Stimulated activated CD4-positive, alpha-beta T cell treated with anti-CD3 and anti-CD28 coated beads, Interleukin-1b, Interleukin-23, amount 100 ng/mL, for 1 hour (primary cell): ENCODE measurements at places on chromosomes 7 and 10.

DNA sequence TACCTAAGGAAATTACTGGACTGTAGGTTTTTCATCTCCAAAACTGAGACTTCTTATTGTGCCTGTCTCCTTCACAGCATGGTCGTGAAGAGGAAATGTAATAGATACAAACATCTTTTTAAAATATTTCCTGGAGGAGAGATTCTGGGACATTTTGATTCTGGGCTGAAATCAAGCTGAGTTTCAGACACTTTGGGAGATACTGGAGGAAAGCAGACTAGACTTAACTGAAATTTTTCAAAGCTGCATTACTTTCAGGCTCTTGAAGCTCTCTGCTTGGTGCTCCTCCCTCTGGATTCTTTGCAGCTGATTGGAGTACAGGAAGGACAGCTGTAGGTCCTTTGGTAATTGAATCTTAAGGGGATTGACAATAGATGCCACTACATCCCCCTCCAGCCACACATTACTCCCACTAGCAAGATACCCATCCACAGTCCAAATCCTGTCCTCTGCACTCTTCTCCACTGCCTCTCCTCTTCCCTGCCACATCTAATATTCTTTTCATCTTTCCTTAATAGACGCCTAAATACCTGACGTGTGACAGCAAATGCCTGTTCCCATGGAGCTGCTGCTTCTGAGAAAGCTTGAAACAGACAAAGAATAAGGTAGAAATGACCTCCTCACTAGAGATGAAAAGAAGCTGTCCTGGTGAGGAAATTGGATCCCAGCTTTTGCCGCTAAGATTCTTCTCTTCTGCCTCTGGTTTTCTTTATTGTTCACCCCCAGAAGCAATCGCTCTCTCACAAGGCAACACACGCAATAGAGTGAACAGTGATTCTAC is 111.5 kb upstream of the PHYHIPL start:
- no peak for DNase-seq

- no peak for DNase-seq
Measured at GRCh38 chr10:59265141-59265540, 88.7 kb downstream of the PHYHIPL start.

- no peak for DNase-seq
Measured at GRCh38 chr7:74256491-74257408, 2.6 kb upstream of the RFC2 start.

DNA sequence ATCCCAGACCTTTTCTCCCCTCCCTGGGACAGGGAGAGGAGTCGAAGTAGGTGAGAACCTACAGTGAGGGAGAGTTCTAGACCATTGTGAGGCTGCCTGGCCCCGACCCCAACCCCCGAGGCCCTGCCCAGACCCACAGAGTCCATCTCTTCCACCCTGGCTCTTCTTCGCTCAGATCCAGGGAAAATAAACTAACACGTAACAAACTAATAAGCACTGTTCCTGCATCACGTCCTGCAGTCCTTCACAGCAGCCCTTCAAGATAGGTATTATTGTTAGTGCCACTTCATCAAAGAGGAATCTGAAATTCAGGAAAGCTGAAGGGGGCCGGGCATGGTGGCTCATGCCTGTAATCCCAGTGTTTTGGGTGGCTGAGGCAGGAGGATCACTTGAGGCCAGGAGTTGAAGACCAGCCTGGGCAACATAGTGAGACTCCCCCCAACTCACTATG is at the start of gene SPACDR:
TSS of gene SPACDR (minus strand) at position 51 of the 451 bp plus-strand sequence. CDS start 235 bp downstream, outside the sequence.
- DNase-seq: no peak

GRCh38 chr10:75042292-75042974 is 69.0 kb upstream of the SAMD8 start:
- no peak for DNase-seq

GRCh38 chr7:77328669-77329068 is 87.5 kb downstream of the GSAP start:
- no peak for DNase-seq

DNA sequence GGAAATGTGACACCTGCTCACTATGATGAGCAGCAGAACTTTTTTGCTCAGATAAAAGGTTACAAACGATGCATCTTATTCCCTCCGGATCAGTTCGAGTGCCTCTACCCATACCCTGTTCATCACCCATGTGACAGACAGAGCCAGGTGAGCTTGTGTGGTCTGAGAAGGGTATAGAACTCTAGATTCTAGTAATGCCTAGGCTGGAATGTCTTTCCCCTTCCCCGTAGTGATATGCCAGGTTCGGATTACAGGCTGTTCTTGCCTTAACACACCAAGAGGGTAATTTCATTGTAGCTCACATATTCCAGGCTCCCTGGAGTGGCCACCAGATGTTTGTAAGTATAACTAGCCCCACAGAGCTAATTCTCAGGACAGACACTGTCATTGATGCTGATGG is 9.2 kb downstream of the HIF1AN start:
- no peak for DNase-seq

GRCh38 chr10:90363799-90364483 is 493.9 kb downstream of the HTR7 start:
- no peak for DNase-seq

DNA sequence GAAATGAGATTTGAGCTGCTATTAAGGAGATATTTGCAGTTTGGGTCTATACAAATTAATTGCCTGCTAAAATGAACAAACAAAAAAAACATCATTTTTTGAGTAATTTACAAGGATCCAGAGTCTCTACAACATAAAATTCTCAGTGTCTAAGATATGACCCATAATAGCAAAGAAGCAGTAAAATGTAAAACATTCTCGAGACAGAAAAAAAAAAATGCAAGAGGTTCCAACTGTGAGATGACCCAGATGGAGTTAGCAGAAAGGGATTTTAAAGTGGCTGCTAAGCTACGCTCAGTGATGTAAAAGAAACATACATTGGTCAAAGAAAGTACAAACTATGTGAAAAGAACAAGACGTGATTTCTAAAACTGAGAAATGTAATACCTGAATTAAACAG is 471.0 kb downstream of the SH2D4B start:
- DNase-seq: no peak

- DNase-seq: no peak
Measured at GRCh38 chr7:94250124-94250523, 144.6 kb upstream of the COL1A2 start.

- no peak for DNase-seq
Measured at GRCh38 chr10:88922041-88922440, 30.5 kb downstream of the ACTA2 start.

DNA sequence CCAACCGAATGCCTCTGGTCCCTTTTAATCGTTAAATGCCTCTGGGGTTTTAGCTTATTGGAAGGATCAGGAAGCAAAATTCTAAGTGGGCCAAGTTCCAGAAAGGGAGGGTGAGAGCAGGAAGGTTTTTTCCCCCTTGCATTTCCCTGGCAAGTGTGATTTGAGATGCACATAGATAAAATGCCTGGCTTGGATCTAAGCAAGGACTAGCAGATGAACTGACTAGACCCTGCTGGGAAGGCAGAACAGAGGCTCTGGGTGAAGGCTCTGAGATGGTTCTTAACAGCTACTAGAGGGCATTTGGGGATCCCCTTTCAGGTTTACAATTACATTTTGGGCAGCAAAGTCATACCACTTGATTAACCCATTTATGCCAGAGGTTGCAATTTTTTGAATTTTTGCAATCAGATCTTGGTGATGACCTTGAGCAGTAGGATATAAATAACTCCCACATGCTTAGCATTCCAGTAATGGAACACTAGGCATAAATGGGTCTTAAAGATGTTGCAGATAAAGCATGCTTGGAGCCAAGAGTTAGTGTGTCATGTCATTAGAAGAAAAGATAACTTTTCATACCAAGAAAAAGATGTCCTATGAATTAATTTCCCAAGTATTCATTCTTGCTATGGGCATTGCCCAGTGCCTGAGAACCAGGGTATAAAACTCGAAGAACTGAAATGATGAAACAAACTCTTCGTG is 205.9 kb downstream of the SEC23IP start:
- no peak for DNase-seq
